ENCODE measurements at places on chromosomes 11 and 22.

GRCh38 chr11:68312117-68312779 lies at the start of gene LRP5:
Gene LRP5, plus strand, starts transcription at chr11:68312591. Its CDS starts 124 bp downstream, at chr11:68312715.
- DNase-seq, result no peak

DNA sequence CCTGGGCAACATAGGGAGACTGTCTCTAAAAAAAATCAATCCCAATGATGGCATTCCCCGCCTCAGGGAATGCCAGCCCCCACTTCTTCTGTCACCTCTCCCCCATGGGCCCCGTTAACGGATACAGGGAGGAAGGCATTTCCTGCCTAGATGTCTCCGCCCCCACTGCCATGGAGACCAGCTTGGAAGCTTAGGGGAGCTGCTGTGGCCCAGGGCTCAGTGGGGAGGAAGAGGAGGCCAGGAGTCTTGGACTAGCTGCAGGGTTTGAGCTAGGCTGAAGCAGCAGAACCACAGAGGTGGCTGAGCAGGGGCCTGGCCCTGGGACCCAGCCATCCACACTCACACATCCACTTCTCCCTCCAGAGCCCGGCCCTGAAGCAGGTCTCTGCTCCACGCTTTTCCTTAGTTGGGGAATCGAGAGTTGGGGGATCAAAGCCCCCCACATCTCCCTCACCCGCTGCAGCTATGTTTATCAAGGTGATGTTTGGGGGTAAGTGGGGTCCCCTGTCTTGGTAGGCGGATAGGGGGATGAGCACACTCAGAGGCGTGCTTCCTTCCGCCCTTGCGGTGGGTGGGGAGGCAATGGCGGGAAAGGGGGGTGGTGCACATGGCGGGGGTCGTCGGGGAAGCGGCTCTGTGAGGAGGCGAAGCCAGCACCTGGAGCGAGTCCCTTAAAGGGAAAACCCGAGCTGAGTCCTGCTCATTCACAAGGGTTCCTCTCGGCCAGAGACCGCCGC lies at the start of gene C22orf15:
C22orf15 (plus strand) TSS at position 149 of the 737 bp plus-strand sequence; CDS start at position 466, 317 bp downstream.
- DNase-seq, result no peak

GRCh38 chr11:72305077-72305476 lies 61.1 kb upstream of the PHOX2A start:
- DNase-seq, result no peak

GRCh38 chr11:60924906-60925853 lies 920 bp downstream of the TMEM132A start:
- no peak for DNase-seq

DNA sequence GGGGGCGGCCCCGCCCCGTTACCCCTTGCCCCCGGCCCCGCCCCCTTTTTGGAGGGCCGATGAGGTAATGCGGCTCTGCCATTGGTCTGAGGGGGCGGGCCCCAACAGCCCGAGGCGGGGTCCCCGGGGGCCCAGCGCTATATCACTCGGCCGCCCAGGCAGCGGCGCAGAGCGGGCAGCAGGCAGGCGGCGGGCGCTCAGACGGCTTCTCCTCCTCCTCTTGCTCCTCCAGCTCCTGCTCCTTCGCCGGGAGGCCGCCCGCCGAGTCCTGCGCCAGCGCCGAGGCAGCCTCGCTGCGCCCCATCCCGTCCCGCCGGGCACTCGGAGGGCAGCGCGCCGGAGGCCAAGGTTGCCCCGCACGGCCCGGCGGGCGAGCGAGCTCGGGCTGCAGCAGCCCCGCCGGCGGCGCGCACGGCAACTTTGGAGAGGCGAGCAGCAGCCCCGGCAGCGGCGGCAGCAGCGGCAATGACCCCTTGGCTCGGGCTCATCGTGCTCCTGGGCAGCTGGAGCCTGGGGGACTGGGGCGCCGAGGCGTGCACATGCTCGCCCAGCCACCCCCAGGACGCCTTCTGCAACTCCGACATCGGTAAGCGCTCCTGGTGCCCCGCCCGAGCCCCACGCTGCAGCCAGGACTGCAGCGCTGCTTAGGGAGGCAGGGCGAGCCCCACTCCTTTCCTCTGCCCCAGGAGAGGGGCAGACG lies at the start of gene TIMP3:
TIMP3 (plus strand) TSS at position 169 of the 700 bp plus-strand sequence; CDS start at position 466, 297 bp downstream.
- DNase-seq, result peak; percentile 72
